ENCODE measurements at places on chromosomes 2 and 18. TPM values are rescaled to one million over a fixed set of nuclear protein-coding genes. Genes with fewer than 3 reads are reported as not detected.

GRCh38 chr2:84879584-84880394 is 1.1 kb downstream of the TRABD2A start:
- no peak for DNase-seq

- DNase-seq = no peak
These were observed 297.3 kb downstream of the ETAA1 start for GRCh38 chr2:67694445-67694844.

- peak; percentile 33 for DNase-seq
These were observed 213.1 kb upstream of the GULP1 start for GRCh38 chr2:188078534-188078933.

GRCh38 chr2:232377841-232378734 is 463 bp upstream of the ALPP start:
- DNase-seq = no peak

- DNase-seq = no peak
These were observed 1302.7 kb upstream of the PIK3C3 start for GRCh38 chr18:40652321-40652720.

DNA sequence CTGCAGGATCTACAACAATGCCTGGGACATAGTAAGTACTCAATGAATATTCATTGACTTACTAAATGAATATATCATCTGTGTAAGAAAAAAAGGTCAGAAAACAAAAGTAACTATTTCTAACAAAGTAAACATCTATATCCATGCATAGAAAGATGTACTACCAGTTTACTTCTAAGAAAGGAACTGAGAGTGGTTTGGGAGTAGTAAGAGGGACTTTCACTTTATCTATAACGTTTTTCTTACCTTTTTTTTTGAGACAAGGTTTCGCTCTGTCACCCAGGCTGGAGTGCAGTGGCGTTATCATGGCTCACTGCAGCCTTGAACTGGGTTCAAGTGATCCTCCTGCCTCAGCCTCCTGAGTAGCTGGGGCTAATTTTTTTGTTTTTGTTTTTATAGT is 25.7 kb downstream of the DHX57 start:
- DNase-seq = no peak

DNA sequence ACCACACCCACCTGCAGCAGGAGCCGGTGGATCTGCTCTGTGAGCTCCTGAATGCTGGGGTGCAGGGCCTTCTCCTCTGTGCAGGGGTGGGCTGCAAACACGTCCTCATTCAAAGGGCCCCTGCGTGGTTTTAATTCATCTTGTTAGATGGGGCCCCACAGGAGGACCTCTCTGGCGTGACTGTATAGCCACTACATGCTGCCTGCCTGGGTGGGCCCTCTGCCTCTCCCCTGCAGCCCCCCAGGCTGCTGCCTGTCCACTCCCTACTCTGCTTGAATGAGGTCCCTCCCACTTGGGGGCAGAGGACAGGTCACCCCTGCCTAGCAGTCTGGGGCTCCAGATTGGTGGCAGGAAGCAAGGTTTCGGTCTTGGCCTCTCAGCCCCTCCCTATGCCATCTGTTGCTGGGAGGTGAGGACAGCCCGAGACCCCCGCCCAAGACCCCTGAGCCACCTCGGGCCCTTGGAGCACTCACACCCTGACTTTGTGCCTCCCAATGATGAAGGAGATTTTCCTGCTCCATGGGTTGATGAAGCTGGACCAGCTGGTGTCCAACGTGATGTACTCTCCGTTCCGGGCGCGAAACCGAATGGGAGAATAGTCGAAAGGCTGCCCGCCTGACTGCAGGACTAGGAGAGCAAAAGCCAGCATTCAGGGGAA is 22.0 kb upstream of the HES6 start:
- no peak for DNase-seq

DNA sequence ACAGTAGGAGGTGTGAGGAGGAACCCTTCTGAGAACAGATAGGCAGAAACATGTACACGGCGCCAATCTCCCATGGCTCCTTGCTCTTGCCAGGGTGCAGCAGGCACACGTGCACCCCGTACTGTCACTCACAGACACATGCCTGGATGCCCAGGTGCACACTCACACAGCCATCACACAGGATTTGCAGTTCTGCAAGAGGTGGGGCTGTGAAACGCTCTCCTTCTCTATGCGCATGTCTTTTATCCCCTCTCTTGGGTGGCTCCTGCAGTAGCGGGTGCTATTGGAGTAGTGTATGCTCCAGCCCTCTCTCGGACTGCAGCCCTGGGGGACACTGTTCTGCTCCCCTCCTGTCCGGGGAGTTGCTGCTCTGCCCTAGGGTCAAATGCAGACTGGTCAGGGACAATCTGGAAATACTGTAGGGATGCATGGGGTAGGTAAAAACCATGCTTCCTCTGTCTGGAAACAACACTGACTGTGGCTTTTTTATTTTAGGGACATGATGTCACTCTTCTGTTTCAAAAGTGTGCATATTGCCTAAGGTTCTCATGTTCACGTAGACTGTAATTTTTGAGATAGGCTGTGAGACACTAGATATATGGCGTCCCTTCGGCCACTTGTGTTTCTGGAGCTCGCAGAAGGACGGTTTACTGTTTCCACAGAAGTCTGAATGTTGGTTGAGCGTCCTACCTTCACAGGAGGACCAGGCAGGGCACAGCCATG is 118.5 kb downstream of the PRKCE start:
- DNase-seq = no peak

- peak; percentile 63 for DNase-seq
These were observed 14.9 kb upstream of the FAP start for GRCh38 chr2:162258169-162258568.

DNA sequence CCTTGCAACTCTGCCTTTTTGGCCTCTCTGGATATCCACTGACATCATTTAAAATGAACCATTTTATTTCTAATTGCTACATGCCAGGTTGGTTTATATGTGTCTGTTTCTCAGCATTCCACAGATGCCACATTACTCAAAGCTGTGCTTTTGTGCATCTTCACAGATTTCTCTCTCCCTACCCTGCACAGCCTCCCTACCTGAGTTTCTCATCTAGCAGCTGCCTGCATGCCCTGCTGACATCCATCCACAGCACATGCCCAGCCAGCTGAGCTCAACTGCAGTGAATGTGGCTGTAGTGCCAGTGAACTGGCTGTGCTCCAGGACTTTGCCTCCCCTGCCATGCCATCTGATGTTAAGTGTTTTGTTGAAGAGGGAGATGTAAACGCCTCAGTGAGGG is 44.5 kb downstream of the PKP4 start:
- DNase-seq = peak; percentile 12

GRCh38 chr2:202307690-202308089 is 42.1 kb downstream of the NOP58 start:
- DNase-seq = no peak

Gene ABCA12
- not detected for total RNA-seq

Gene TUBA4B
- total RNA-seq = not detected

Gene RAX
- total RNA-seq = not detected

Gene SLC9A4
- total RNA-seq = not detected

Measured in M059J (cell line).